Stimulated activated CD8-positive, alpha-beta memory T cell treated with anti-CD3 and anti-CD28 coated beads, Interleukin-7, amount 100 ng/mL, for 1 hour (primary cell): ENCODE measurements at places on chromosomes 1 and 21.

DNA sequence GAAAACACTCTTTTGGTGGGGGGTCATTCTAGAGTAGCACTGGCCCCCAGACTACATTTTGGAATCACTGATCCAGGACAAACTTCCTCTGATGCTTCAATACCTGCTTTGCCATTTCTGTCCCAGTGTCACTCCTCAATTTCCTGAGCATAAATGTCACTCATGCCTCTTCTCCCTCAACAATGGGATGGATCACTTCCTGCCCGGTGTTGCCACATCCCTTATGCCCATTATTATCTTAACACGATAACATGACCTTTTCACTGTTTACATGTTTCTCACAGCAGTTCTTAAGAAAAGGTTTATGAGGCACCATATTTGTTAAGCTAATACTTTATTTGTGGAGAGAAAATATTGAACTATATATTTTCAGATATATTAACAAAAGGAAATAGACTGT lies 3.9 kb upstream of the ITLN1 start:
- no peak for DNase-seq

DNA sequence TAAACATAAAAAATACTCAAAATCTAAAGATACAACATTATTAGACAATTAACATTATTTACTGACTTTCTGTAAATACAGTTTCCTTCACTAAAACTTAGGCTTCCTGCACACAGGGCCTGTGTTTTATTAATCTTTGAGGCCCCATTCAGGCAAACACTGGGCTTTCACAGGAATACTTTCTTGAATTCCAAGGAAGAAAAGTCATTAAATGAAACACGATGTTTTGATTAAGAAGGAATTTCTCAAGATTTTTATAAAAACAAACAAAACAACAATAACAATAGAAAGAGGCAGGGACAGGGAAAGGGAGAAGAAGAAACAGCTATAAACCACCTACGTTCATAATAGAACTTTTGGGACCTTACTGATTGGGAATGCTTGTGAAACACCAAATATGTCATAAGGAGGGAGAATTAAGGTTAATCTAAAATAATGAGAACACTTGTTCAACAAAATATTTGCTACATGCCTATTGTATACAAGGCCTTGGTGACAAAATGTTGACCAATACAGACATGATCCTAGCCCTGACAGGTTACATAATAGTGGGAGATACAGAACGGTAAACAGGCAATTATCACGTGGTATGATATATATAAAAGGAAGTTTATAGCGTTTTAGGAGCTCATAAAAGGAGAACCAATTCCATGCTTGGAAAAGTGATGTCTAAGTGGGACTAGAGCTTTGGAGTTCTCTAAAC lies 3.6 kb downstream of the DDAH1 start:
- no peak for DNase-seq

- DNase-seq, result no peak
These were observed 149.9 kb upstream of the C1orf105 start for GRCh38 chr1:172270605-172271004.

DNA sequence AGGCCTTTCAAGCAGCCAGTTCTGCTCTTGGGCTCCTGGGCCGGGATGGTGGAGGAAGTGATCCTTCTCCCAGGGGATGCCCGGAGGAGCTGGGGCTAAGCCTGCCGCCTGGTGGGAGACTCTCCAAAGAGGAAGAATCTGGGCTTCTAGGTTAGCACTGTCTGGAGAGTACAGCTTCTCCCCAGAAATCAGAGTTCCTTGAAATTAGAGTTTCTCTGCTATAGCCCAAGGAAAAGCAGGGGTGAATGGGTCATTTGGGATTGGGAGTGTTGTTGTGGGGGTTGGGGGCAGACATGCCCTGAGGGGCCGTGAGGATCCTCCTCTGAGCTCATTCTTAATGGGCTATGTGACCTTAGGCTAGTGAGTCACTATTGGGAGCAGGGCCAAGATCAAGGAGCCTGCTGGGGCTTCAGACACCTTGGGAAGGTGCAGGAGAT lies 6.5 kb downstream of the LGR6 start:
- no peak for DNase-seq

GRCh38 chr1:231553320-231553719 lies 24.9 kb downstream of the TSNAX start:
- no peak for DNase-seq

- no peak for DNase-seq
These were observed 1.4 kb downstream of the TRAPPC10 start for GRCh38 chr21:44013380-44014088.

- DNase-seq, result no peak
These were observed 77.2 kb upstream of the CDC42BPA start for GRCh38 chr1:227395426-227396028.

- DNase-seq, result no peak
These were observed 123.4 kb upstream of the TNR start for GRCh38 chr1:175866776-175867175.

DNA sequence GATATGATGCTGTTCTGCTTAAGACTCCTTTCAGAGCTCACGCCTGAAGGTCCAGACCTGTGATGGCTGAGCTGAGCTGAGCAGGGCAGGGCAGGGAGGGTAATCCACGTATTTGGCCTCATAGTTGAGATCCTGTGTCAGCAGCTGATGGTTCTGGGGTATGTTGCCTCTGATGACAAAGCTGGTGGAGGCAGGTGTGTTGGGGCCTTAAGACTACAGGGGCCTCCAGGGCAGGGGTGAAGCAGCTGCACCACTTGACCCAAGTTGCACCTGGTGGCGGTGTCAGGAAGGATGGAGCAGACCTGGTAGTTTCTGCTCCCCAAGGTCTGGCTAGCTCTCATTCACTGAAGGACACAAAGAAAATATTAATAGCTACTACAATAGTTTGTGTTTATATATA lies 57.0 kb downstream of the FCRL5 start:
- DNase-seq, result no peak

DNA sequence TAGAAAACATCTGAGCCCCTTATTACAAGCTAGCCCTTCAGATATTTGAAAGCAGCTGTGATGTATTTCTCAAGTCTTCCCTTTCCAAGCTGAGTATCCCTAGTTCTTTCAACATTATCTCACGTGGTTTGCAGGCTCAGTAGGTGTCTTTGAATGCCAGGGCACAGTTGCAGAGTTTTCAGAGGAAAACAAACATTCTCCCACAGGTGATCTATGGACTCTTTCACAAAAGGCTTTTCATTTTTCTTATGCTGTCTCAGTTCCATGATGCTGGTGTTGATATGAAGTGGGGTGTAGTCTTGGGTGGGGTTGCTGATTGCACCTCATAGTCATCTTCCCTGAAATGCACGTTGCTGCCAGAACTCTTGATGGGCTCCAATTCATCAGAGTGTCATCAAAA lies 17.3 kb downstream of the CACNA1E start:
- no peak for DNase-seq

GRCh38 chr1:205062319-205062718 lies 19.3 kb downstream of the CNTN2 start:
- DNase-seq, result no peak

DNA sequence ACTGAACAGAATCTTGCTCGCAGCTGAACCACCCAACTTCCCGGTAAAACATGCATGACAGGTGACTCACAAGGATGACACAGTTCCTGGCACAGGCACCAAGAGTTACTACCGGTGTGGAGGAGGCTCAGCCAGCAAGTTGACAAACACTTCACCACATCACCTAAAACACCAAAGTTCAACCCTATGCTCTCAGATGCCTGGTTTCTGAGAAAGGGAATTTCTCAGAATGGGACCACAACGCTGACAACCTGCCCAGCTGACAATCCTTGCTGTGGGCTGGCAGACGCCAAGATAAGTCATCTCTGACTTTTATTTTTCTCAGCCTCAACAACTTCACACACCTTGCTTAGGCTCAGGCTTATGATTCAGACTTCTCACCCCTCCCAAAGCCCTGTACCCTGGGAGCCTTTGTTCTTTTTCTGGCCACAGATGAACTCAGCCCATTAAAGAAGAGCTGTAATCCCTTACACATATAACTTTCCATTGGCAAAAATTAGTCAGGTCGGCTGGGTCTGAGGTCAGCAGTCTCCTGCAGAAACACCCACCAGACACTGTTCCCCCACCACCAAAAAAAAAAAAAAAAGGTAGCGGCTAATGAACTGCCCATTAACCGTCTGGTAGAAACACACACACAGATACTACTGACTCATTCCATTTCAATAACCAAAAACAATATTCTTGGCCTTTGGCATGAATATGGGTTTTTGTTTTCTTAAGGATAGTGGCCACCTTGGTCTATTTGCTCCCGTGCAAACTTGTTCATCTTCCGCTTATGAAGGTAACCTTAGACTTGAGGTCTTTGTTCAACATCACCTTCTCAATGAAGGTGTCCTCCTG lies 10.8 kb upstream of the TIAM1 start:
- DNase-seq, result peak; percentile 44

DNA sequence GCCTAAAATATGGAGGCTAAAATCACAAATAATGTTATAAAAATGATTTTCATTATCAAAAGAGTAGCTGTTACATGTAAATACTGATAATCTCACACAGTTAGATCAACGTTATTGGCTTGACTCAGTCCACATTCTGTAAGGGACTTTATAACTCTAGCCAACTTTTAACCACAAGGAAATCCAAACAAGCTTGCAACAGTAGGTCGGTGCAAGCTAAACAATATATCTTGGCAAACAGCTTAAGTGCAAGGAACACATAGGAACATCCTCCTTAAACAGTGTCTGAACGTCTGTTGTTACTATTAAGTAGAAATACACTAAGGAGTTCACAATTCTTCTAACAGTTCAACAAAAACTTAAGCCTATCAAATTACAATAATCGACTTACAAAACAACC lies 126.7 kb downstream of the EIF4G3 start:
- DNase-seq, result no peak

- no peak for DNase-seq
These were observed 19.6 kb upstream of the PDE9A start for GRCh38 chr21:42633858-42634257.

- DNase-seq, result no peak
These were observed 23.3 kb upstream of the CD55 start for GRCh38 chr1:207298186-207298585.

DNA sequence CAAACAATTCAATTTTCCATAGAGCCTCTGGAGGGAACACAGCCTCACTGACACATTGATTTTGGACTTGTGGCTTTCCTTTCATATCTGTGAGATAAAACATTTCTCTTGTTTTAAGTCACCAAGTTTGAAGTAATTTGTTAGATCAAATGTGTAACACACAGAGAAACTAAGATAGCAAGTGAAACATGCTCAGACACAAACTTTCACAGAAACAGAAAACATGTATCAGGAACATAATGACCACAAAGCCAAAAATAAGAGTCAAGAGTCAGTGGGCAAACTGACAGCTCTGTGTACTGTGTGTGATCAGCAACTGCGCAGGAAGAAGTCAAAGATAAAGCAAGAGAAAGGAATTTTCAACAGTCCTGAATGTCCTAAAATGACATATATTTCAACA lies 1237.5 kb downstream of the AMY1C start:
- no peak for DNase-seq

DNA sequence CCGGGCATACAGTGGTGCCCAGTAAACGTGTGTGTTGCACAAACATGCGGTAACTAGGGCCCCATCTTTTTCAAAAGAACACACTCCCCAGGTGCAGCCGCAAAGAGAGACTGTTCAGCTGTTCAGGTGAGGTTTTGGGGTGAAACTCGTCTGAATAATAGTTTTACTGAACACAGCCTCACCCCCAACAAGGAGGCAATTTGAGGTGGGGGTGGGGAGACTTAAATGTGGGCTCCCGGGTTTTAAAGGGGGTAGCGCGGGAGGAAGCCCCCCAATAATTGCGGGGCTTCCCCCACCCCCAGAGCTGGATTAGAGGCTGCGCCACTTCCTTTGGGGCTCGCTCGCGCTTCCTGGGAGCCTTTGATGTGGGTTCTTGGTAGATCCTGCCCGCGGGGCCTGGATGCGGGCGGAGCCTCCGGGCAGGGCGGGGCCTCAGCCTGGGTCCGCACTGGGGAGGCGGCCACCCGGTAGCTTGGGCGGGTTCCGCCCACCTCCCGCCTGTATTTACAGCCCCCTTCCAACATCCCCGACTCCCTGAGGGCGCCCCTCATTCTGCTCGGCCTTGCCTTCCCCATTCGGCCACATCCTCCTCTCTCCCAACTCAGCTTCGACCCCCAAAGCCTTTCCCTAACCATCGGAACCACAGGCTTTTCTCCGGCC lies 6.4 kb upstream of the EPHA2 start:
- no peak for DNase-seq

DNA sequence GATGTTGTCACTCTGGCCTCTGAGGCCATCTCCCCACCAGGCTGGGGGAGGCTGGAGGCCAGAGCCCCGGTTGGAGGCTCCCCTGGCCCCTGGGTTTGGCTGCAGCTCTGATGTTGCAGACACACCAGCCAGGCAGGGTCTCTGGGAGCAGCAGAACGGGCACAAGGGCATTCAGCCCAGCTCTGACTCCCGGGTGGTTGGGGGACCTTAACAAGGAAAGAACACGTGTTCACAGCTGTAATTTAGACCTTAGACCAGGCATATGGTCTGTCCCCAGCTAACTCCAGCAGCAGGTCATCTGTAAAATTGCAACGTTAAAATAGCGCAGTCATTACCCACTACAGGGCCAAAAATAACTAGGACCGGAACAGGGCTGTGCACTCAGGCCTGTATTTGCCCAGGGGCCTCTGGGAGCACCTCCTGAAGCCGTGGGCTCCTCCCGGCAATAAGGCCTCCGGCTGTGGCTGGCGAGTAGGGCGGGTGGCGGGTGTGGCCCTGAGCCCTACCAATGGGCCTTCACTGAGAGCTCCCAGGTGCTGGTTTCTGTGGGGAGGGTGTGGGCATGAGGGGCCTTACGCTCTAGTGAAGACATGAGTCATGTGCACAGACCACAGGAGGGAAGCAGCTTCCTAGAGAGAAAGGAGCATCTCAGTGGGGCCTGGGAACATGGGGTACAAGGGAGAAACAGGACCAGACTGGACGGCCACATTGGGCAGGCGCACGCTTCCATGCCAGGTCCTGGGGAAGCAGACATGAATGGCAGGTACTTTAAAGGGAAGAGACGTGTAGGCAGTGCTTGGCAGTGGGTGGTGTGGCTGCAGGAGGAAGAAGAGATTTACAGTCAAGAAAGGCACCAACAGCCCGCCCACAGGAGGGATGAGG lies 6.1 kb downstream of the LDLRAP1 start:
- DNase-seq, result peak; percentile 47

DNA sequence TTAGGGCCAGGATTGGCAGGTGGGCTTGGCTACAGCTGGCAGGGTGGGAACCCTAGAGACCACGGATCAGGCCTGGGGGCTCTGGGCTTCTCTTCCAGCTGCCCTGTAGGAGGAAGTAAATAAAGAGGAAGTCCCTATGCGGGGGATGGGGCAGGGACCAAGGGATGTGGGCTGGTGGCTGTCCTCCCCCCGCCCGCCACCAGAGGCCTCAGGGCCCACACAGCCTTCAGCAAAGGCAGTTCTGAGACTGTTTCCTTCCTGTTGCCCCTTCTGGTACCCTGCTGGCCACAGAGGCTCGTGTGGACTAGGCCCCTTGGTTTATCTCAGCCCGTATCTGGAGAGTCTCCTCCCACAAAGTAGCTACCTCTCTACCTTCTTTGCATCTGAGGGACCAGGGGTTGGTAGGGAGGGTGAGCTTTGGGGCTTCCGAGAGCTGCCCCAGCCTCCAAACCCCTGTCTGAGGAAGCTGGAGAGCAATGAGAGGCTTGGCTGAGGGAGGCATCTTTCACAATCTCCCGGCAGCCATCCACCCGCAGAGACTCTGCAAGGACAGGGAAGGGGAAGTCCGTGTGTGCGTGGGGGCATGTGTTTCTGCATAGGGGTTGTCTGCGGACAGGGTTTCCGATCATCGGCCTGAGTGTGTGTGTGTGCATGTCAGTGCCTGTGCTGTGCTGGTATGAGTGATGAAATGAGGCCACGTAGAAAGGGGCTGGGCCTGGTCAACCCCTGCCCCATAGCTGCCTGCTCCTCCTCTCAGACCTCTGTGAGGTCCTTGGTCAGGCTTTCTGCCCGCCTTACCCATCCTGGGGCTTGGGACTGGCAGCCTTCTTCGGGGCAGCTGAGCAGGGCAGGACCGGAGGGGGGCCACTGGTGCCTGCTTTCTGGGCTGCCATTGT lies 12.5 kb downstream of the RPS6KA1 start:
- DNase-seq, result peak; percentile 36
